Thyroid gland (tissue), 4 donors: ENCODE measurements at places on chromosomes 1 and 21. TPM values are rescaled to one million over a fixed set of nuclear protein-coding genes. Genes with fewer than 3 reads are reported as not detected.

DNA sequence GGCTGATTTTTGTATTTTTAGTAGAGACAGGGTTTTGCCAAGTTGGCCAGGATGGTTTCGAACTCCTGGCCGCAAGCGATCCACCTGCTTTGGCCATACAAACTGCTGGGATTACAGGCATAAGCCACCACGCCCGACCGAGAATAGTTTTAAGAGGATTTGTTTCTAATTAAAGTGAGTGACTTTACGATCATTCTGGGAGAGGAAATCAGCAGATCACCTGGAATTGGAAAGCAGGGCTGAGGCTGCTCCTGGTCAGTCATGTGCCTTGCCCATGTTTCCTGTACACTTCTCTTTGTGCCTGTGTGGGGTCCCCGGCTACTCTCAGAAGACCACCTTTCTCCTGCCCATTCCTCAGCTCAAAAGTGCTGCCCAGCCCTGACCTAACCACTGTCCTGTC is 33.9 kb downstream of the ZBTB8B start:
- peaks cover 7% of the 10 kb centered on the region for H3K4me1 ChIP-seq
- no peak overlapping the region for H3K4me3 ChIP-seq
- no peak overlapping the region for H3K27ac ChIP-seq
- no peaks in the 10 kb centered on the region for H3K36me3 ChIP-seq
- DNase-seq = no peak

DNA sequence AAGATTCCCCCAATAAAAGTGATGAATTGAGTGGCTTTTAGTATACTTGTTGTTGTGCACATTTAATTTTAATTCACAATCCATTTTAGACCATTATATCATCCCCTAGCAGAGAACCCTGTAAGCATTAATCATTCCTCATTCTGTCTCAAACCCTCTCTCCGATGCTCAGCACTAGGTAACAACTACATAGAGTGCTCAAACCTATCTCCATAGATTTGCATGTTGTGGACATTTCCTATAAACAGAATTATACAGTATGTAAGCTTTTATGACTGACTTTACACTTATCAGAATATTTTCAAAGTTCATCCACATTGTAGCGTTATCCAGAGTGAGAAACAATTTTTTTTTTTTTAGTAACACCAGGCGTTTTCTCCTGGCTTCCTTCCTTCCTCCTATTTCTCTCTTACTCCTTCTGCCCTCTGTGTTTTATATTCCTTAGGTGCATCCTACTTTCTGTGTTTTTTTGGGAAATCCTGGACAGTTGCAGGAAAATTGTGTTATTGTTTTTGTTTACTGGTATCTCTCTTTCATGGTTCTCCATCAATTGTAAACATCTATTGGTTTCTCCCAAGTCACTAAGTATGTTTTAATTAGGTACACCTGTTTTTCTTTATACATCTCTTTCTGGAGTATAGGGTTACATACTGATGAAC is 1528.0 kb upstream of the TPTE start:
- no peaks in the 10 kb centered on the region for H3K27me3 ChIP-seq
- H3K27ac ChIP-seq = no peak overlapping the region
- no peaks in the 10 kb centered on the region for H3K4me1 ChIP-seq
- no peak for DNase-seq
- no peaks in the 10 kb centered on the region for H3K36me3 ChIP-seq
- H3K4me3 ChIP-seq = no peak overlapping the region

DNA sequence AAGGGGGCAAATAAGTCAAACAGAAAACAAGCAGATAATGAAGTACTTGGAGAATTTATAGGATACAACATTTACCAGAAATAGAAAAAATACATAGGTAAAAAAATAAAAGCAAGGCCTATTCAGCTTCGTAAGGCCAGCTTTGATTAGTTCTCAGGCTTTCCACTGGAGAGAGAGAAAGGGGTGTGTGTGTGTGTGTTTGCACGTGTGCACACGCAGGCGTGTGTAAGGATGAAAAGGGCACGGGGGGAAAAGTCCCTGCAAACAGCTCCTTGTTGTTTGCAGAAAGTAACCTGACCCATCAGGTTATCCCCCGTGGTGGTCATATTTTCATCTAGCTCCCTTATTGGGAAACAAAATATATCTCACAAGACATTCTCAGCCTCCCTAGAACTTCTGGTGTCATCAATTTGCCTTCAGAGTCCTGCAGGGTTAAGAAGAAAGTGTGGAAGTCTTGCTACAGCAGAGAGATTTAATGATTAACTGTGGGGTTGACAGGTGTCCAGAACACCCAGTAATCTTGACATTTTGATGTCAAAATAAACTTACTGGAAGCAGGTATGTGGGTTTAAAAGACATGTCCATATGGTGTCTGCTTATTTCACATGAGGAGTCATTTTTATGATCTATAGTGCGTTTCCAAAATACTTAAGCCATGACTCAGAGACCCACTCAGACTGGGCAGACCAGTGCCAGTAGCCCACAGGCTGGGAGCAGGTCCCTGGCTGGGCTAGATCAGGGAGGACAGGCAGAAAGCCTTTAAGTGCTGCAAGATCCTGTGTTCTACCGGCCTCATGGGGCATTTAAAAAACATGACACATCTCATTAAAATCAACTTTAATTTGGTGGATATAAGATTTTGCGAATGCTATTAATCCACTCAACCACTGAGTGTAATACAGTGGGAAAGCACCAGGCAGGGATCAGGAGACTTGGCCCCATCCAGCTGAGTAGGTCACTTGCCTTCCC is 487.6 kb upstream of the CAMK1G start:
- no peak for DNase-seq
- no peak overlapping the region for H3K4me3 ChIP-seq
- H3K36me3 ChIP-seq = no peaks in the 10 kb centered on the region
- no peak overlapping the region for H3K27ac ChIP-seq
- H3K27me3 ChIP-seq = no peaks in the 10 kb centered on the region

CD5L gene
- total RNA-seq = not detected

DNA sequence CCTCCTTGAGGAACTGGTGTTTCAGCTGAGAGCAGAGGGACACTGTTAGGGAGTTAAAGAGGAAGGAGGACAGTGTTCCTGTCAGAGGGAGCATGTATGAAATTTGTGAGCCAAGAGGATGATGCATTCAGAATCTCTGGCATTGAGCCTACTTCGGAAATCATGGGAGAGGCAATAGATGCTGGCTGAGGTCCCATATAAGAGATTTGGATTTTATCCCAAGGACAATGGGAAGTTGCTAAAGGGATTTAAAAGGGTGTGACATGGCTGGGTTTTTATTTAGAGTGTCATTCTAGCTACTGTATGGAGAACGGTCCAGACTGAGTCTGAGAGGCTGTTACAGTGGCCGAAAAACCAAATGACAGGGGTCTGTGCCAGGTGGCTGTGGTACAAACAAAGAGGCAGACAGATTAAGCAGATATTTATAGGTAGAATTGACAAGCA is 403.2 kb upstream of the B3GALT2 start:
- no peaks in the 10 kb centered on the region for H3K4me1 ChIP-seq
- DNase-seq = no peak
- H3K4me3 ChIP-seq = no peak overlapping the region
- no peaks in the 10 kb centered on the region for H3K27me3 ChIP-seq
- H3K27ac ChIP-seq = no peak overlapping the region
